Immature natural killer cell (primary cell): ENCODE measurements at places on chromosomes 3 and 15. TPM values are rescaled to one million over a fixed set of nuclear protein-coding genes. Genes with fewer than 3 reads are reported as not detected.

DNA sequence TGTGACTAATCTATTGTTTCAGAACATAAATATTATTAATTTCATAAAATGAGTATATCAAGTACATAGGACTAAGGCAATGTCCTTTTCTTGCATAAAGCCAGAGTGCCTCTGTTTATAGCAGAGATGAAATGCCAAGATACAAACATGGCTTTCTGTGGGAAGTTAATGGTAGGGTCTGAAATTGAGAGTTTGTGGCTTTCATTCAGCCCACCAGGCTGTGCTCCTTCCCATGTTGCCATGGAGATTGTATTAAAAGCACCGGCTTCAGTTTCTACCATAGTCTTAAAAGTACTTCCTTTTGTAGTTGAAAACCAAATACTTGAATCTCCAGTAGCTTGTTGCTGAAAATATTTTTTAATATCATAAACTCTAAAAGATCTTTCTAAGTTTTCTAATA, 114.0 kb downstream of the LRRC28 start:
- no peak for DNase-seq
- no peak overlapping the region for H3K27ac ChIP-seq
- H3K4me1 ChIP-seq, result no peaks in the 10 kb centered on the region
- H3K4me3 ChIP-seq, result no peak overlapping the region
- H3K27me3 ChIP-seq, result no peaks in the 10 kb centered on the region

GRCh38 chr15:55279746-55280351, 9.8 kb downstream of the RAB27A start:
- peak; percentile 71 for DNase-seq
- no peaks in the 10 kb centered on the region for H3K36me3 ChIP-seq
- peaks cover 99% of the 10 kb centered on the region for H3K4me1 ChIP-seq
- H3K27ac ChIP-seq, result peak overlapping the region; percentile 99
- peaks cover 2% of the 10 kb centered on the region for H3K27me3 ChIP-seq
- H3K4me3 ChIP-seq, result peak overlapping the region; percentile 89

- no peak for DNase-seq
- peaks cover 1% of the 10 kb centered on the region for H3K27me3 ChIP-seq
- no peaks in the 10 kb centered on the region for H3K36me3 ChIP-seq
- no peak overlapping the region for H3K27ac ChIP-seq
- H3K4me3 ChIP-seq, result no peak overlapping the region
Measured at GRCh38 chr15:70789213-70789612, 25.9 kb upstream of the UACA start.

GRCh38 chr3:178673529-178673928, 137.3 kb downstream of the KCNMB2 start:
- no peak overlapping the region for H3K27ac ChIP-seq
- no peaks in the 10 kb centered on the region for H3K4me1 ChIP-seq
- H3K27me3 ChIP-seq, result no peaks in the 10 kb centered on the region
- H3K36me3 ChIP-seq, result no peaks in the 10 kb centered on the region
- H3K4me3 ChIP-seq, result no peak overlapping the region

GRCh38 chr3:127698691-127699415, 26.1 kb downstream of the ABTB1 start:
- DNase-seq, result no peak
- H3K4me3 ChIP-seq, result no peak overlapping the region

The ADGRG7 gene
- not detected for polyA plus RNA-seq
